Transverse colon (tissue), 4 donors: ENCODE measurements at places on chromosomes 12 and 14. TPM values are rescaled to one million over a fixed set of nuclear protein-coding genes. Genes with fewer than 3 reads are reported as not detected.

The SERPINA1 gene
- total RNA-seq: 107 TPM

The LUM gene
- total RNA-seq: 31.7 TPM

The NIN gene
- 66.3 TPM for total RNA-seq

The BDKRB1 gene
- 3.0 TPM for total RNA-seq

The TAS2R42 gene
- not detected for total RNA-seq

GRCh38 chr14:28536889-28537288 is 229.7 kb upstream of the FOXG1 start:
- H3K27me3 ChIP-seq: no peaks in the 10 kb centered on the region
- DNase-seq: no peak
- H3K27ac ChIP-seq: no peak overlapping the region
- no peak overlapping the region for H3K4me3 ChIP-seq

DNA sequence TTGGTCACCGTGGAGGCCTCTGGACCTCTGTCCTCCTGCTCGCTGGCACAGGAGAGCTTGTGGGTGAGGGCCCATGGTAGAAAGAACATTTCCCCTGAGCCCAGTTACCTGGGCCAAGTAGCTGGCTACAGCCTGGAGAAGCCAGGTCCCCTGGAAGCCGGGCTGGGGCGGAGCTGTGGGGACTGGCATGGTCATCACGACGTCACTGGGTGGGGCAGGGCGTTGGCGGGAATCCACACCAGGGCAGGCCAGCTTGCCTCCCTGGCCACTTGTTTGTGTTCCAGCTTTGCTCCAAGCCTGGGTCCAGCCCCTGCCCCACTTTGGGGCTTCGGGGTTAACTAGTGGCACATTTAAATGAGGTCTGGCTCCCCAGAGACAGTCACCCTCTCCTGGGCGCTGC is 35.0 kb upstream of the SLC24A4 start:
- no peak overlapping the region for H3K27ac ChIP-seq
- no peaks in the 10 kb centered on the region for H3K4me1 ChIP-seq

GRCh38 chr14:52563120-52563519 is 10.5 kb downstream of the GPR137C start:
- no peaks in the 10 kb centered on the region for H3K36me3 ChIP-seq
- no peak overlapping the region for H3K27ac ChIP-seq
- no peaks in the 10 kb centered on the region for H3K4me1 ChIP-seq
- no peak overlapping the region for H3K4me3 ChIP-seq
- no peak for DNase-seq
- H3K27me3 ChIP-seq: no peaks in the 10 kb centered on the region

DNA sequence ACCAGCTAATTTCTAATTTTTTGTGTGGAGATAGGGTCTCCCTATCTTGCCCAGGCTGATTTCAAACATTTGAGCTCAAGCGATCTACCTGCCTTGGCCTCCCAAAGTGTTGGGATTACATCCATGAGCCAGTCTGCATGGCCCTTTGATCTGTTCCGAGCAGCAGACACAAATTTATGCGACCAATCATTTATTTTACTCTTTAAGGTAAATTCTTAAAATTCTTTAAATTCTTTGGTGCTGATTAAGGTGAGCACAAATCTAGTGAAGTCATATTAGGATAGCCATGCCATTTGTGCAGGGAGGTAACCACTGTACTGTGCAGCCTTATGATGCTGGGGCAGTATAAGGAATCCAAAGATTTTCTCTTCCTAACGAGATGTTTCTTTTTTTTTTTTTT is 135.7 kb downstream of the SRGAP1 start:
- H3K27me3 ChIP-seq: no peaks in the 10 kb centered on the region
- no peaks in the 10 kb centered on the region for H3K36me3 ChIP-seq
- no peak overlapping the region for H3K4me3 ChIP-seq

- H3K27me3 ChIP-seq: no peaks in the 10 kb centered on the region
- H3K4me3 ChIP-seq: no peak overlapping the region
- H3K36me3 ChIP-seq: no peaks in the 10 kb centered on the region
- DNase-seq: no peak
- H3K27ac ChIP-seq: no peak overlapping the region
Measured at GRCh38 chr12:61452076-61452475, 808.1 kb upstream of the USP15 start.

GRCh38 chr14:104387022-104388010 is 192.2 kb upstream of the C14orf180 start:
- H3K27me3 ChIP-seq: peaks cover 14% of the 10 kb centered on the region
- H3K4me1 ChIP-seq: no peaks in the 10 kb centered on the region
- no peak overlapping the region for H3K27ac ChIP-seq
- H3K36me3 ChIP-seq: no peaks in the 10 kb centered on the region
- DNase-seq: peak; percentile 4

DNA sequence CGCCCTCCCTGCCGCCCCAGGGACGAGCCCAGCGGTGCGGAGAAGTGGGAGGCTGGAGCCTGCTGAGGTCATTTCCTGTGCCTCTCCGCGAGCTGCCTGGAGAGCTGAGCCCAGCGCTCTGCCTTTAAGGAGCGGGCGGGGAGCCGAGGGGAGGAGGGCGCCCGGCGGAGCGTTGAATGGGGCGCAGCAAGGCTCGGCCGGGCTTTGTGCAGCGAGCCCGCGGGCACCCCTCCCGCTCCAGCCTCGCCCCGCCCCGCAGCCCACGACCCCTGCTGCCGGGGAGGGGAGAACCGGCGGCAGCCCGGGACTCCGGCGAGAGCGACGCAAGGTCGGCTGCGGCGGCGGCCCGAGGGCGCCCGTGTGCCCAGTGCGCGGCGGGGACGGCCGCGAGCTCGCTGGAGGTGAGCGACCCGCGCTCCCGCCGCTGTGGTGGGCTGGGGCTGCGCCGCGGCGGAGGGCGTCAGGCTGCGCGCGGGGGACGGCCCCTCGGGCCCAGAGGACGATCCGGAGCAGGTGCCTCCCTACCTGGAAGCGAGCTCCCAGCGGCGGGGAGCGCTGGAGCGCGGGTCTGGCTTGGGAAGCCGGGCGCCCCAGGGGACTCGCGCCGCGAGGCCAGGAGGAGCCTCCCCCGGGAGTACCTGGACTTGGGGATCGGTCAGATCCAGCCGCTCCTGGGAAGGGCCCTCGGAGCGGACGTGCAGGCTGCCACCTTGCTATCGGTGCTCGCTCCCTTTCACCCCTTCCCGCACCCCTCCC is at the start of gene PLEKHH1:
PLEKHH1 (plus strand) TSS at position 293 of the 756 bp plus-strand sequence. CDS start 8,578 bp downstream, outside the sequence.
- H3K4me1 ChIP-seq: no peaks in the 10 kb centered on the region
- peak within 1 kb of the TSS; percentile 21 for H3K4me3 ChIP-seq
- peak within 1 kb of the TSS; percentile 88 for H3K27ac ChIP-seq
- DNase-seq: peak; percentile 88
- H3K27me3 ChIP-seq: no peaks in the 10 kb centered on the region

DNA sequence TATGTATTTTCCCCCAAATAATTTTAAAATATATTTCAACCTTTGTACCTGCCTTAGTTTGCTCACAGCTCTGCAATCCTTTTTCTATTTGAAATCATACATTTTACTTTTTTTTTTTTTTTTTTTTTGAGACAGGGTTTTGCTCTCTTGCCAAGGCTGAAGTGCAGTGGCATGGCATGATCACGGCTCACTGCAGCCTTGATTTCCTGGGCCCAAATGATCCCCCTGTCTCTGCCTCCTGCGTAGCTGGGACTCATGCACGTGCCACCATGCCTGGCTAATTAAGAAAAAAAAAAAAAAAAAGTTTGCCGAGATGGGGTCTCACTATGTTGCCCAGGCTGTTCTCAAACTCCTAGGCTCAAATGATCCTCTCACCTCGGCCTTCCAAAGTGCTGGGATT is 1.3 kb upstream of the SYCP3 start:
- no peak overlapping the region for H3K4me3 ChIP-seq
- DNase-seq: no peak
- no peaks in the 10 kb centered on the region for H3K27me3 ChIP-seq
- no peak overlapping the region for H3K27ac ChIP-seq
- no peaks in the 10 kb centered on the region for H3K4me1 ChIP-seq

DNA sequence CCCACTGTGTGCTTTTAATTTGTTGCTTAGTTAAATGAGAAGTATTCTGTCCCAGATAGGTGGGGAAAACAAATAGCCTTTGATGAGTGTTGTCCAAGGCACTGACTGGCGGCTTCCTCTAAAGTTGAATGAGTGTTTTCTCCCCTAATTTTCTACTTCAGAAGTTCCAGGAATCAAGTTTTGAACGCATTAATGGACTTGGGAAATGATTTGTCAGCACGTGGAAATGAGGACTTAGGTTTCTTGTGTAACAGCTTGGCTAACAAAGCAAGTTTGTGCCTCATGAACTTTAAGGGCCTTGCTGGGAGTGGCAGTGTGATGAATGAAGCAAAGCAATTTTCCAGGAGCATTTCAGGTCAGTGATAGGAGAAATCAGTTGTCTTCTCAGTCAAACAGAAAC is 56.9 kb downstream of the LIN52 start:
- no peak overlapping the region for H3K27ac ChIP-seq
- peaks cover 16% of the 10 kb centered on the region for H3K4me1 ChIP-seq
- no peaks in the 10 kb centered on the region for H3K36me3 ChIP-seq
- H3K4me3 ChIP-seq: no peak overlapping the region

GRCh38 chr14:22819151-22819988 is 4.1 kb upstream of the SLC7A7 start:
- peak; percentile 64 for DNase-seq
- peak overlapping the region; percentile 25 for H3K4me3 ChIP-seq
- H3K27ac ChIP-seq: peak overlapping the region; percentile 85
- H3K4me1 ChIP-seq: peaks cover 36% of the 10 kb centered on the region

DNA sequence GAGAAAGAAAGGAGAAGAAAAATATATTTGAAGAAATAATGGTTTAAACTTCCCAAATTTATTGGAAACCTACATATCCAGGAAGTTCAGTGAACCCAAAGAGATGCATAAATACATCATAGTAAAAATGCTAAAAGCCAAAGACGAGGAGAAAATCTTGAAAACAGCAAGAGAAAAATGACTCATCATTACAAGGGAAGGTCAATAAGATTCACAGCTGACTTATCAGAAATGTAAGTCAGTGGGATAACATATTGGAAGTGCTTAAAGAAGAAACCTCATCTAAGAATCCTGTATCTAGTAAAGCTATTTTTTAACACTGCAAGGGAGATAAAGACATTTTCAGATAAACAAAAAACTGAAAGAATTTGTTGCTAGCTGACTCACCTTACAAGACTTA is 19.9 kb downstream of the RIC8B start:
- peaks cover 4% of the 10 kb centered on the region for H3K4me1 ChIP-seq
- H3K27ac ChIP-seq: no peak overlapping the region
- no peaks in the 10 kb centered on the region for H3K36me3 ChIP-seq
- DNase-seq: no peak
- H3K4me3 ChIP-seq: no peak overlapping the region

DNA sequence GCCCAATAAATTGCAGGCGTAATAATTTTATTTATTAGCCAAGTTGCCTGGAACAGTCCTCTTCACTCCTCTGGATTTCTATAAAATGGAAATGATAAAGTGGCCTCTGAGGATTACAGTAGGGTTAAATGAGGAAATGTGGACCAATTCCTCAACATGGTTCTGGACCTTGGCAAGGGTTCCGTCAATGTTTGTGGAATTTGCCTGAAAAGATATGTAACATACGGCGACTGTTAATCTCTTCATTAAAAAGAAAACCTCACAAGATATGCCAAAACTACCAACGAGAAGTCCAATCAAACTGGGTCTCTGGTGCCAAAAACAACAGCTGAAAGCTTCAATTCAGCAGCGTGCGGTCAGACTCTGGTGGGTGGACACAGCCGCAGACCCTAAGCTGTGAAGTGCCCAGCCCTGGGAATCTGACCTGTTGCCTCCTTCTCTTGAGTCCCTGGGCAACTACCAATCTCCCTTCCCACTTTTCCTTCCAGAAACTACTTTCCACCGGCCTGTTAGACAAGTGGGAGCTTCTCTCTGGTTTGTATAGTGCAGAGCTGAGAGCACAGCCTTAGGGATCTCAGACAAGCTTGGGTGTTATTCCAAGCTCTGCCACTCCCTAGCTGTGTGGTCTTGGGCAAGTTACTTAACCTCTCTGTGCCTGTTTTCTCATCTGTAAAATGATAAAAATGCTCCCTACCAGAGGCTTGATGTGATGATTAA is 190.5 kb upstream of the GSC start:
- DNase-seq: no peak
- no peaks in the 10 kb centered on the region for H3K27me3 ChIP-seq
- no peaks in the 10 kb centered on the region for H3K36me3 ChIP-seq
- no peak overlapping the region for H3K4me3 ChIP-seq

- no peaks in the 10 kb centered on the region for H3K4me1 ChIP-seq
- peak overlapping the region; percentile 26 for H3K27ac ChIP-seq
- no peaks in the 10 kb centered on the region for H3K27me3 ChIP-seq
- H3K36me3 ChIP-seq: no peaks in the 10 kb centered on the region
- no peak overlapping the region for H3K4me3 ChIP-seq
Measured at GRCh38 chr12:94644141-94644979, 6.0 kb downstream of the TMCC3 start.

DNA sequence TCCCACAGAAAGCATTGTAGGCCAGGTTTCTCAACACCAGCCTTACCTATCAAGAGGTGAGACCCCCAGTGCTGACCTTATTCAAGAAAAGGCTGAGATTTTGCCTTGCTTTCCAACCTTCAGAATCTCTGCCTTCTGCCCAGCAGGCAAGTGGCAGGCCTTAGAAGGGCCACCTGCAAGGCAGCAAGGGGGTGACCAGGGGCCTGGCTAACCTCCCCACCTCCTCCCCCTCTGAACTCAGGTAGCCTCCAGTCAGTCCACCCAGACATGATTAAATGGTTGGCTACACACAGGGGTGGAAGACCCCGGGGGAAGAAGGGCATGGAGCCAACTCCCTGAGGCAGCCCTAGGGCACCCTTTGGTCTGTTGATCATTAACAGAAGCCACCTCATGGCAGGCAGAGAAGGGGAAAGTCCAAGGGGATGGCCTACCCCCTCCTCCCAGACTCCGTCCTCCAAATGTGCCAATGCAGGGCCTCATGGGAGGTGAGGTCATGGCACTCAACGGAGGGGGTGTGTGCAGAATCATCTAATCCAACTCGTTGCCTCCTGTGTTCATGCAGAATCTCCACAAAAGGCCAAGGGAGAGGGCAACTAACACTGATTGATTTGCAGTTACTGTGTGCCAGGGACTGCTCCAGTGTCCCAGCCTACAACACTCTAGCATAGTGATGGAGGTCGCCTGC is 8.5 kb downstream of the ZFP36L1 start:
- peak overlapping the region; percentile 97 for H3K27ac ChIP-seq
- H3K27me3 ChIP-seq: no peaks in the 10 kb centered on the region
- H3K36me3 ChIP-seq: peaks cover 3% of the 10 kb centered on the region
- peak; percentile 87 for DNase-seq

- no peak overlapping the region for H3K27ac ChIP-seq
- no peaks in the 10 kb centered on the region for H3K27me3 ChIP-seq
- no peaks in the 10 kb centered on the region for H3K4me1 ChIP-seq
- H3K4me3 ChIP-seq: no peak overlapping the region
- DNase-seq: no peak
- H3K36me3 ChIP-seq: no peaks in the 10 kb centered on the region
Measured at GRCh38 chr12:119423285-119423684, 88.8 kb downstream of the CCDC60 start.

GRCh38 chr14:68495101-68496039 is 297.5 kb downstream of the ZFP36L1 start:
- no peak overlapping the region for H3K4me3 ChIP-seq
- H3K4me1 ChIP-seq: no peaks in the 10 kb centered on the region
- H3K27ac ChIP-seq: no peak overlapping the region
- no peaks in the 10 kb centered on the region for H3K27me3 ChIP-seq
- H3K36me3 ChIP-seq: no peaks in the 10 kb centered on the region

DNA sequence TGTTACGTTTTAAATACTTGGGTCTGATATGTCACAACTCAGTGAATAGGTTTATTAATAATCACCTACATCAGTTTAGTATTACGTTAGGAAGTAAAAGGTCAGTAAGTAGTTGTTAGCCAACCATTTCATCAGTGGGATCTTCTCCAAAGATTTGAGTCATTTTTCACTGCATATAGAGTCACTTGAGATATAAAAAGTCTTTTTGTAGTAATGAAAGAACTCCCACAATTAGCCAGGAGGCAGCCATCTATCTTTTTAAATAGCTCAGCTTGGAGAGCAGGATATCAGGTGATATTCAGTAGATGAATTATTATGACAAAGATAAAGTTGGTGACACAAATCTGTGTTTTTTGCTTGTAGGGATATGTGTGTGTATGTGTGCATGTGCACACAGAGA is 309.3 kb downstream of the PDZRN4 start:
- H3K4me3 ChIP-seq: no peak overlapping the region
- H3K27ac ChIP-seq: no peak overlapping the region
- H3K4me1 ChIP-seq: no peaks in the 10 kb centered on the region
- no peaks in the 10 kb centered on the region for H3K36me3 ChIP-seq
